AG04450 (cell line): ENCODE measurements at places on chromosomes 3 and 15.

GRCh38 chr15:31238906-31239305 is 87.7 kb upstream of the KLF13 start:
- no peak for DNase-seq

DNA sequence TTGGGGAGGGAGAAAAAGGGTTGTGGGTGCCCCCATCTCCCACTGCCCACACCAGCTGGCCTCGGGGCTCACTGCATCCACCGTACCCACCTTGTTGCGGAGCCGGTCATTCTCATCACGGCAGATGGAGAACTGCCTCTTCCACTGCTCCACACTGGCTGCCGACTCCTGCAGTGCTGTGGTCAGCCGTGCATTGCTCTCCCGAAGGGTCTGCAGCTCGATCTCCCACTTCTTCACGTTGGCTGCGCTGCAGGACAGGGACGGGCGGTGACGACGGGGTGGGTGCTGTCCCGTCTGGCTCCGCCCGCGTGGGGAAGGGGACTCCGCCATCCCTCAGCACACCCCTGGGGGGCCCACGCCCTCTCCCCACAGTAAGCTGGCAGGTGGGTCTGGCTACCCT is 45.1 kb downstream of the WHAMM start:
- DNase-seq = no peak

DNA sequence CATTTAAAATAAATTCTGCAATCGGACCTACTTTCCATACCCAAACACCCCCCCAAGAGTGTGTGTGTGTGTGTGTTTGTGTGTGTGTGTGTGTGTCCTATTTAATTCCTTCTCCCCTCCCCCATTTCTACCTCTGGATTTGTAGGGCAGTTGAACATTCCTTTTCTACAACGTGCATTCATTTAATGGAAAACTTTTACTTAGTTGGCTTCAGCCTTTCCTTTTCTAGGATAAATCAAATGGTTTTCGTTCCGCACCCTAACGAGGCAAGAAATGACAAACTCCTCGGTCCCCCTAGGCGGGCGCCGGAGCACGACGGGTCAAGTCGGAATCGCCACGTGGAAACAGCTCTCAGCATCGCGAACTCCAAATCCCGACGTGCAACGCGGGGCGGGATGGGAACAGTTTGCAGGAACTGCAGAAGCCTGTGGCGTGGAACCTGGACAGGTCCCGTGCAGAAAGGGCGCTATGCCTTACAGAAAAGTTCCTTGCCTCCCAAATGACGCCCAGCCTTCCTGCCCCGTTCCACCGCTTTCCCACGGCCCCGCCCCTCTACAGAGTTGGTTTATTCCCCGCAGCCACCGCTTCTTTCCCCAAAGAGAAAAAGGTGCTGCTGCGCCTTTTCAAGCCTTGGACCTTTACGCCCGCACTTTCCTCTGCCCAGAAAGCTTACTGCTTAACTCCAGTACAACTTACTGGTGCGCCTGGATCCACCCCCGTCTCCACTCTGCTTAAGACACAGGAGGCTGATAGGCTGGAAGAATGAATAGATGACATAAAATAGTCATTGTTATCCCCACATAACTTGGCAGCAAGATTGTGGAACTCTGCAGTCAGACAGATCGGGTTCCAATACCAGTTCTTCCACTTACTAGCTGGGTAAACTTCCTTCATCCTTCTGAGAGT is 1.1 kb upstream of the EIF2B5 start:
- no peak for DNase-seq

- no peak for DNase-seq
Measured at GRCh38 chr3:49641921-49642707, 32.0 kb upstream of the APEH start.

DNA sequence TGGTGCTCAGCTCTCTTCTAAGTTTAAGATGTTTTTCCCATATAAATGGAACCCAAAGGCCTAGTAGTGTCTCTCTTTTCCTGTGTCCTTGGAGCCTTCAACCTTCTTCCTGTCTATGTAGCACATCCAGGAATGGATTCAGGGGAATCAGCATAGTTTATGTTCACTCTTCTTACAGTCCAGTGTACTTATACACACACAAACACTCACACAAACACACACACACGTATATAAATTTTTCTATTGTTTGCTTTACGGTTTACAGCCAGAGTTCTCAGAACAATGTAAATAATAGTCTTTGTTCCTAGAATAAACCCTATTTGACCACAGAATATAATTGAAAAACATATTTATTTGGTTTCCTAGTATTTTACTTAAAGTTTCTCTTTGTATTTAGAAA is 36.9 kb downstream of the STAC start:
- DNase-seq = no peak

DNA sequence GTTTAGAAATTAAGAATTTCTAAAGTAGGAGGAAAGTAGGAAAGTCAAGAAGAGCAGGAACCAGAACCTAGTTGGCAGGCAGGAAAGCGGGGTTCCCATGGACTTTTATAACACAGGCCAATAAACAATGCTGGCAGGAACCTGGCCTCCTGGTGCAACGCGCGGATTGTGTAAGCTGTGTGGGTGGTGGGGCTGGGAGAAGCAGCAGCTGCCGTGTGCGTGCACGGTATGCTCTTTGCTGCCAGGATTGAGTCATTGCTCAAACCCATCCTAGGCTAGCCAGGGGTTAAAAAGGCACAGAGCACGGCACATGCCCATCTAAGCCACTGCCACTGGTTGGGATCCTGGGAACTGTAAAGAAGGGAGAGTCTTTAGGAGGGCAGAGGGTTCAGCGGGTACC is 209.9 kb upstream of the RGMA start:
- no peak for DNase-seq

DNA sequence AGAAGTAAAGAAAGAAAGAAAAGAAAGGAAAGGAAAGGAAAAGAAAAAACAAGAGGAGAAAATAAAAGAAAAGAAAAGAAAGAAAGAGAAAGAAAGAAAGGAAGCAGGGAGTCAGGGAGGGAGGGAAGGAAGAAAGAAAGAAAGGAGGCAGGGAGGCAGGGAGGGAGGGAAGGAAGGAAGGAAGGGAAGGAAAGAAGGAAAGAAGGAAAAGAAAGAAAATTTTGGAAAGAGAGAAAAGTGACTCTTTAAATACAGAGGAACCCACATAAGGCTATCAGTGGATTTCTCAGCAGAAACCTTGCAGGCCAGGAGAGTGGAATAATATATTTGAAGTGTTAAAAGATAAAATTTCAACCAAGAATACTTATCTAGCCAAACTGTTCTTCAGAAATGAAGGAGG is 44.2 kb upstream of the GNB4 start:
- DNase-seq = no peak

GRCh38 chr3:17399586-17399985 is 342.8 kb downstream of the TBC1D5 start:
- DNase-seq = no peak

DNA sequence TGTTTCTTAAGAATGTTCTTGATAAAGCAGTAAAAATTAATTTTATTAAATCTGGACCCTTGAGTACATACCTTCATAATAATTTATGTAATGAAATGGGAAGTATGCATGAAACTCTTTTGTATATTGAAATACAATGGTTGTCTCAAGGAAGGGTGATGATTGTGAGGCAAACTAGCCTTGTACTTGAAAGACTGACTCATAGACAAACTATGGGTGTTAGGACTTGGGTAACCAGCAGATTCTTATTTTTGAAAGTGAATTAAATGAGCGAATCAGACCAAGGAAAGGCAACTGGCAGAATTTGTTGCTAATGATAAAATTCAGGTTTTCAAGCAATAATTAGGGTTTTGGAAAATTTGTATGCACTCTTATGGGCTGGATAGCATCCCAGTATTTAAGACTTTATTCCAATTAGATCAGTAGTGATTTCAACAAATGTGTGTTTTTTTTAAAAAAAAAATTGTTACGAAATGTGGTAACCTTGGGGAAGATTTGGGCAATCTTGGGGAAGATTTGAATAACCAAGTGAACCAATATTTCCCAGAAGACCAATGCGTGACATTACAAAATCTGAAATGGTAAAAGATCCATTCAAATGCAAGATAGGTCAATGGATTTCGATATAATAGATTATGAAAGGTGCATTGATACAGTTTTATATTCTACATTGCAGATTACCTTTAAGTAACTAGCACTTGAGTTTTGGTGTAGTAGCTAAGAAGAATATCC is 42.0 kb downstream of the ATP2C1 start:
- DNase-seq = no peak

- DNase-seq = peak; percentile 53
Measured at GRCh38 chr3:8660175-8661118, 15.8 kb upstream of the SSUH2 start.

- no peak for DNase-seq
Measured at GRCh38 chr3:169668957-169669741, 5.6 kb upstream of the MECOM start.

- DNase-seq = no peak
Measured at GRCh38 chr15:75193976-75194375, 7.7 kb upstream of the C15orf39 start.

DNA sequence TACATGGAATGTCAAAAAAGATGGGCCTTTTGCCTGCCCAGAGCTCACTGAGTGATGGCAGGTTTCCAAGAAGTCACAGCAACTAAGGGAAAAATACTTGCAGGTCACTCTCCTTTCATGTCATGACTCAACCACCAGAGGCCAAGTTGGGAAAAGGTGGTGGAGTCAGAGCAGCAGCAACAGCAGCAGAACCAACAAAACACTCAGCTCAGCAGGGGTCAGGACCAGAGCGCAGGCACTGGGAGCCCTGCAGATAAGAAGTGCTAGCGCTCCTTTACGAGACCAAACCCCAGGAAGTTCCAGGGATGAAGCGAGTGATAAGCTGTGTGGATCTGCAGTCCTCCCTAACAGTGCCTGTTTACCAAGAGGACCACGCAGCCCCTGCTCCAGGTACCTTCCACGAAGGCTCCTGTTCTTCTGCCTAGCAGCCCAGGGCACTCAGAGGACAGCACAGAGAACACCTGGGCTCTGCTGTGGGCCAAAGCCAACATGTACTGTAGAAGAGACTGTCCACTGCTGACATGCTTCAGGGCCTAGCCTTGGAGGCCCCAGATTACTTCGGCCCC is 26.0 kb downstream of the POC1A start:
- DNase-seq = no peak

DNA sequence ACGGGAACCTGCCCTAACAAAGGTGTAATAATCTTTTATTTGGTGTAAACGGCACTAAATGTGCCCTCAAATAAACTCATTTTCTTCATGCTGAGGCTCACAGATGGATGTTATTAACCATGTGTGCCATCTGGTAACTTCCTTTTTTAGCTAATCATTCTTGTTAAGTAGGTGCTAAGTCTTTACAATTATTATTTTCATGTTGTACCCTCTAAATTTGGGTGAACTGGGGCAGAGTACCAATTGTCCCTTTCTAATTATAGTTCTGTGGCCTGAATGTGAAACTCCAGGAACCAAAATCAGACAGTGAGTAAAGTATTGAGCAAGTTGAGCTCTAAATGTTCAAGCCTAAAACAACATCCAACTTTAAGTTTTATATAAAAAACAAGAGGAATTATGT is 220.7 kb upstream of the CADM2 start:
- no peak for DNase-seq

DNA sequence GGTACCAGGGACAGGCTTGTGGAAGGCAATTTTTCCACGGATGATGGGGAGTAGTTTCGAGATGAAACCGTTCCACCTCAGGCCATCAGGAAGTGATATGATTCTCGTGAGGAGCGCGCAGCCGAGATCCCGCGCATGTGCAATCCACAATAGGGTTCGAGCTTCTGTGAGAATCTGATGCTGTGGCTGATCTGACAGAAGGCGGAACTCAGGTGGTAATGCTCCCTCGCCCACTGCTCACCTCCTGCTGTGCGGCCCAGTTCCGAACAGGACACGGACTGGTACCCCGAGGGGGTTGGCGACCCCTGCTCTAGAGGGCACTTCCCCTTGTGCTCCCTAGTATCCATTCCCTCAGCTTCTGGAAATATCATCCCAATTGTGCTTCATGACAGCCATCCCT is 99.9 kb downstream of the PLD1 start:
- DNase-seq = no peak

DNA sequence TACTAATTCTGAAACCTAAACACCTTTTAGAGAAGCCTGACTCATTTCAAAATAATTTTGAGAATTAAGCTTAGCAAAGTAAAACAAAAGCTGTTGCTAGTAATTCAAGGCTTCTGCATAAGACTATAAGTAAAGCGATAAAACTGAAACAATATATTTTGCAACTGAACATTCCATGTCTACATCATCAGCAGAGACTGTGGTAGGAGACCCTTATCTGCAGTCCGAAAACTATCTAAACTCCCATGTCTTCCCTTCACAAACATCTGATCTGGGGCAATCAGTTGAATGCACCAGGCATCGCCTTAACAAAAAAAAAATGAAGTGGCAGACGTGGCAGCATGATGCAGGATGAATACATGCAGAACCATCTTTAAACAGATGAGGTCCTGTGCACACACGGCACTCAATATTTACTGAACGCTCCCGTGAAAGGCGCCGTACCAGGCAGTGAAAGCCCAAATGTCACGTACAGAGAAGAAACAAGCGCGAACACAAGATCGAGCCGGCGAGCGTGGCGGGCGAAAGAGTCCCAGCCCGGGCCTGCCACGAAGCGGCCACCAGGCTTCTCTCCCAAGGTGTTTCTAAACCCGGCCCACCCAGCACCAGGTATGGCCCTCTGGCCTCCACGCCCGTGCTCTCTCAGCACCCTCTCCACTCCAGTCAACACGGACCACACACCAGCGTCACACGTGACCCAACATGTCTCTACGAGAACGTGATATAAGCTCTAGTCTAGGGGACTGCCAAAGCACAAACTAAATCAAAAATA is 63.0 kb downstream of the CHSY1 start:
- no peak for DNase-seq

- no peak for DNase-seq
Measured at GRCh38 chr15:89129123-89129815, 41.0 kb downstream of the ABHD2 start.

- no peak for DNase-seq
Measured at GRCh38 chr15:37134244-37134643, 33.9 kb upstream of the MEIS2 start.
